Activated CD4-positive, CD25-positive, alpha-beta regulatory T cell treated with anti-CD3 and anti-CD28 coated beads, Interleukin-2, amount 50 U/mL, for 16 hours (primary cell): ENCODE measurements at places on chromosomes 12 and 14.

GRCh38 chr14:104702673-104703072 lies 13.3 kb downstream of the INF2 start:
- DNase-seq, result no peak

DNA sequence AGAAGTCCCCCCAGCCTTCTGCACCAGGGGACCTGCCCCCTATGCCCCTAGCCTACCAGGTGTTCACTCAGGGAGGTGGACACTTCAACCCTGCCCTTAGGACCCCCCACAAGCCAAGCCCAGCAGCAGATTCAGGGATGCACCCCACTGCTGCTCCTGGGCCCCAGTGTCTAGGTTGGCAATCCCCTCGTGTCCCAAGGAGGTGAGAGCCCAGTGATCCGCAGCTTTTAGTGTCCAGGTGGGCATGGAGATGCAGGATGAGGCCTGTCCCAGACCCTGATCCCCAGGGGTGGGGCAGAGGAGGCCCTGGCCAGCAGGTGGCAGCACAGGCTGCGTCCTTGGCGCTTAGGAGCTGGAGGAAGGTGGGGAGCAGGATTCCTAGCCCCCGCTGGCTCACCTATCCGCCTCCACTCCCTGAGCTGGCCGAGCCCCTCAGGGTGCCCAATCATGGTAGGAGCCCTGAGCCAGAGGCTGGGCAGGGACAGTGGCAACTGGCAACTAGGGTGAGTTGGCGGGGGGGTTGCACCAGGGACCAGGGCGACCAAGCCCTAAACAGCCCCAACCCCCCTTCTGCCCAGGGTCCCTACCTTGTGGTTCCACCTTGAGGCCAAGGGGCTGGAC lies 4.1 kb downstream of the CKB start:
- DNase-seq, result peak; percentile 29

GRCh38 chr14:87999277-87999676 lies 5.7 kb upstream of the GPR65 start:
- DNase-seq, result no peak

DNA sequence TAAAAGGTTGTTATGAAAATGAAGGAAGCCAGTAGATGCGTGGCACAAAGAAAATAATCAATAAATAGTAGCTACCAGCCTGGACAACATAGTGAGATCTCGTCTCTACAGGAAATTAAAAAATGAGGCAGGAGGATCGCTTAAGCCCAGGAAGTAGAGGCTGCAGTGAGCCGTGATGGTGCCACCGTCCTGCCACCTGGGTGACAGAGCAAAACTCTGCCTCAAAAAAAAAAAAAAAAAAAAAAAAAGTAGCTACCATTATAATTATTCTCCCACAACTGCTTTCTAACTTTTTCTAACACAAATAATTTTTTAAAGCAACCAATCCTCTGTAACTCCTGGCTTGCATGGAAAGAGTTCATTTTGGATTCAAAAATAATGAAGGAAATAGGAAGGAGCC lies 133.0 kb downstream of the NDUFA12 start:
- no peak for DNase-seq

DNA sequence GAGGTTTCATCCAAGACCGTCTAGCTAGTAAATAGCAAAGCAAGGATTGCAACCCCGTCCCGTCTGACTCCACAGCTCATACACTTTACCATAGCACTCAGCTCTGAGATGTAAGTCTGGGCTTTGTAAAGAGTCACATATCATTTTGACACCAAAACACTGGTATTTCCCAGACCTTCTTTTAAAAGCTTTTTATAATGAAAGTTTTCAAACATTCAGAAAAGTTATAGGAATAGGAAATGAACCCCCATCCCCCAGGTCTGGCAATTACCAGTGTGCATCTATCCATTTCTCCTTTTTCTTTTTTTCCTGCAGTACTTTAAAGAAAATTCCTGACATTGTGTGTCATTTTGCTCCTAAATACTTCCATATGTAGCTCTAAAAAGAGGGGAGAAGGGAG lies 183.6 kb upstream of the CCND2 start:
- no peak for DNase-seq

GRCh38 chr12:71683633-71684032 lies 2.2 kb upstream of the TMEM19 start:
- no peak for DNase-seq

- DNase-seq, result no peak
Observed at GRCh38 chr12:101777485-101777884, 38.2 kb upstream of the SYCP3 start.

DNA sequence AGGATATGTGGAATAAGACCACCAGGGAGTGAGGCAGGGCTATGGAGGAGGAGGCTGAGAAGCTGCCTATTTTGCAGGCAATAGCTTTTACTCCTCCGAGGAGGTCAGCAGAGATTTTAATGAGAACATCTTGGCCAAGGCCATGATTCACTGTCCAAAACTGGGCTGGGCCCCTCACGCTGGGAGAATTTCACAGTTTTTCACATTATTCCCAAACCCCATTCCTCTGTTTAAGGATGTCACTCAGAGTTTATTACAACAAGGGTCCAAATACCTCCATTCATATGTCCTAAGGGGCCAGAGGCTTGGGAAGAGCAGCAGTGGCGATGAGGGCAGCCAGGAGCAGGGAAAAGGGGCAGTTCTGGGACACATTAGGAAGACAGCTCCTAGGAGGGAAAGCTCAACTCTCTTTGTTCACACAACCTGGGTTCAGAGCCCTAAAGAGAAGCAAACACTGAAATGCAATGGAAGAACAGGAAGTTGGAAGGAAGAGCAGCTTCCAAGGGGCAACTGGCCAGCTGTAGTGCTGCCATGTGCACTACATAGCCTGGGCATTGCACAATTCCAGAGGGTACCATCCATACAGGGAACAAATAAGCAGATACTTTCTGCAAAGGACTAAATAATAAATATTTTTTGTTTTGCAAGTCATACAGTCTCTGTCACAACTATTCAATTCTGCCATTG lies 283.2 kb downstream of the NUAK1 start:
- DNase-seq, result no peak

GRCh38 chr14:38929416-38929815 lies 173.6 kb downstream of the SEC23A start:
- no peak for DNase-seq

DNA sequence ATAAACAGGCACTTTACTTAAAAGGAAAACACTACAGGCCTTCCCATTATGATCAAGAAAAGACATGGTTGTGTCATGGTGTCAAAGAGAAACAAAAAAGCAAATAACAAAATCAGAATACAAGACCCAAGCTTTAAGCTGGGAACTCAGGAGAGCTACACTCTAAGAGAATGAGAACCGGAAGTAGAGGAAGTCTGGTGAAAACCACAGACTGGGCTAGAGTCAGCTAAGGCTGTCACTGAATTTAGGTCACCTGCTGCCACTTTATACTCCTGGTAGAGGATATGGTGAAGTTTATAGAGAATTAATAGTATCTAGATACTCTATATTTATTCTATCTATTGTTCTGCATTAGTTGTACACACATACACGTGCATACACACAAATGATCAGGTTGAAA lies 971.7 kb downstream of the FLRT2 start:
- DNase-seq, result no peak

GRCh38 chr14:92590941-92591340 lies 77.4 kb downstream of the RIN3 start:
- DNase-seq, result no peak

GRCh38 chr14:103074729-103075367 lies 9.2 kb upstream of the LBHD2 start:
- DNase-seq, result no peak

DNA sequence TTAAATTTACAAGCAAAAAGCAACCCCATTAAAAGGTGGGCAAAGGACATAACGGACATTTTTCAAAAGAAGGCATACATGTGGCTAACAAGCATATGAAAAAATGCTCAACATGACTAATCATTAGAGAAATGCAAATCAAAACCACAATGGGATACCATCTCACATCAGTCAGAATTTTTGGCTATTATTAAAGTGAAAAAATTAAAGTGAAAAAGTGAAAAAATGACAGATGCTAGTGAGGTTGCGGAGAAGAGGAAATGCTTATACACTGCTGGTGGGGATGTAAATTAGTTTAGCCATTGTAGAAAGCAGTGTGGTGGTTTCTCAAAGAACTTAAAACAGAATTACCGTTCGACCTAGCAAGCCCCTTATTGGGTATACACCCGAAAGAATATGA lies 7.9 kb downstream of the OTOGL start:
- no peak for DNase-seq

GRCh38 chr14:84750763-84751554 lies 779.0 kb upstream of the FLRT2 start:
- DNase-seq, result no peak

- DNase-seq, result no peak
Observed at GRCh38 chr12:6310771-6311610, 509 bp downstream of the PLEKHG6 start.

DNA sequence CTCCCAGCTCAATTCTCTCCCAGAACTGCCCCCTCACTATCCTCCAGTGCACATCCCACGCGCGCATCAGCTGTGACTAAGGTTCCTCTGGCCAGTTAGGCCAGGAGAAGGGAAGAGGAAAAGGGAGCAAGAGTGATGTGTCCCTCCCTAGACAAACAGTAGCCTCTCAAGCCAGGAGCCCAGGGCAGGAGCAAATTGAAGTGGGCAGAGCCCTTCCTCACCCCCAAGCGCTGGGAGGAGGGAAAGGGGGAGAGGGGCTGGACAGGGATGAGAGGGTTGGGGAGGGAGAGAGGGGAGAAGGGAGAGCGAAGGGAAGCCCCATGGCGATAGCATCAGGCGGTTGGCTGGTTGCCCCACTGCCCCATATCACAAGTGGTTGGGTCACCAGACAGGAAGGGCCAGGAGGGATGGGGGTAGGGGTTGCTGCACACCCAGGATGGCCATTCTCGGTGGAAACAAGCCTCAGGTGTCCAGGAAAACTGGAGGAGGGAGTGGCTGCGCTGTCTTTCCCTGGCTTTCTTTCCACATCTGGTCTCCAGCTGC lies 1.1 kb downstream of the CD63 start:
- DNase-seq, result no peak

GRCh38 chr12:124044809-124045321 lies 71.8 kb downstream of the ZNF664 start:
- DNase-seq, result no peak

DNA sequence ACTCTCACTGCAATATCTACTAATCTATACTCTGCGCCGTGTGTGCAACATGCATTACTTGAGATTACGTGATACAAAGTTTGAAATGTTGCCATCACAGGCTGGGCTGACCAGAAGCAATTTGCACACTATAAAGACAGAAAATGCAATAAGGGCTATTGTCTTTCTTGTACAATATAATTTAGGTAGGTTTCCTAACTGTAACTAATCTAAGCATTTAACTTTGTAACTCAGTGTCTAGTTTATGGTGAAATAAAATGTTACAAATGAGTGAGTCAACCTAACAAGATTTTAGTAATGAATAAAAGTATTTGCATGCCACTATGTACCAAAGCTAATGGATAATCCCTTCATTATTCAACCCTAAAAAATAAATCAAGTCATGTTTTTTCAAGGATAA lies 57.8 kb downstream of the LRP6 start:
- DNase-seq, result no peak

- DNase-seq, result no peak
Observed at GRCh38 chr14:33375786-33376185, 437.1 kb downstream of the NPAS3 start.

GRCh38 chr14:100085462-100085861 lies 20.2 kb downstream of the EVL start:
- no peak for DNase-seq

DNA sequence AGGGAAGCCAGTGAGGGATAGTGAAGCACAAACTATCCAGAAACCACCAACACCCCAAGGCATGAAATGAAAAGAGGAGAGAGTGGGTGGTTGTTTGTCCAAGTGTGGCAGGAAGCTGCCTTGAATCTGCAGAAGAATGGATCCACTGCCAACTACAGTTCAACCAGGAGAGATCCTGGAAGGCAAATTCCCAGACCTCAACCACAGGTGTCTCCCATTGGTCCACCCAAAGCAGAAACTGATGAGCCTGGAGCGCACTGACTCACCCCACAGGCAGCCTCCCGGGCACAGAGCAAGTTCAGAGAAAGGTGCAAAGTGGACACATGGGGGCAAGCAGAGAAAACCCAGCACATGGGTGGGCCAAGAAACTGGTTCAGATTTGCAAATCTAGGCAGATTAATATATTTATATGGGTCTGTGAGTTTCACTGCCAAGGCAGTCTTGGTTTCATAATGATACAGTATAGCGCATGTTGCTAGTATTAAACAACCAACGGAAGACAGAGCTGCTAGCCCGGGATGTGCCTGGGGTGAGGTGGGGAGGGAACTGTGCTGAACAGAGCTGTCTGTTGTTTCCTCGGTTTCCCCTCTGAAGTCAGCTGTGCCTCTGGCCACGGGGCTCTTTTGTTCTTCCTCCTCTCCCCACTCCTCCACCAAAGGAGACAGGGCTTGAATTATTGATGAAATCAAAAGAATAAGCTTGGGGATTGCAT lies 416.2 kb upstream of the CCDC196 start:
- DNase-seq, result no peak

DNA sequence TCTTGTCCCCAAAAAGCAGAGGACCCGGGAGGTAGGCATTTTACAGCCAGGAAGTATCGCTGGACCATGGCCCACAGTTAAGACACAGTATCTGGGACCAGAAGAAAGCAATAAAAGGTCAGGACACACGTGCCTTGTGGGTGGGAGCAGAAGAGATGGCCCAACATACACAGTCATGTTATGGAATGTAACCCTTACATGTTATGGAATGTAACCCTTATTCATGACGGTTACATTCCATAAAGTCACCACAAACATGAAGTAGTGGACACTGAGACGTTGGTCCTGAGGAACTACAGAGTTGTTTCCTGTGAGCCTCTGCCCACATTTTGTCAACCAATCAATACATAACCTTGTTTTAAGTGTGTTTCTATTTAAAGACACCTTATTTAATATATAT lies 285.6 kb upstream of the FKBP4 start:
- DNase-seq, result no peak

DNA sequence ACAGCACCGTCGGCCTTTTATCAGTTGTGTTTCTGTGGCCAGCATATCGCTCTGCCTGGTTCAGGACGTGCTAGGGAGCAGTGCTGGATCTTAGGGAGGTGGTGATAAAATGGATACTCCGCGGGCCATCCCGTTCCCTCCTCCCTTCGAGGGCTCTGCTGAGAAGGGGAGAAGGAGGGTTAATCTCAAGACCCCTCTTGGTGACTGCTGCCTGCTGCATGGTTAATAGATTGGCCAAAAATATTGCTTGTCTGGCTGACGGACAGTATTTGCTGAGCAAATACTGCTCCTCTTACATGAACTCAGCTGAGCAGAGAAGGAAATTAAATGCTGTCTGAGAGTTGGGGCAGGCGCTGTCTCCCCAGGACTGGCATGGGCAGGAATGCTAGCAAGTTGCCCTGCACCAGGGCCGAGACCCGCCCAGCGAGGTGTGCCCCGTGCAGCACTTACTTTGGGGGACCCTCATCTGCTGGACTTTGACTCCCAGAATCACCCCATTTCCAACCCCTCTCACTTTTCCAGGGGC lies 1.2 kb downstream of the FBRSL1 start:
- DNase-seq, result no peak
